ENCODE measurements at places on chromosomes 5 and 9.

- no peak for DNase-seq
Measured at GRCh38 chr5:90518661-90519060, 10.7 kb downstream of the LYSMD3 start.

GRCh38 chr5:172714491-172715420 is 56.2 kb downstream of the DUSP1 start:
- peak; percentile 90 for DNase-seq

GRCh38 chr9:92971121-92971520 is 23.8 kb downstream of the FGD3 start:
- DNase-seq: no peak

- DNase-seq: no peak
Measured at GRCh38 chr9:95667789-95668188, 151.0 kb upstream of the PTCH1 start.

DNA sequence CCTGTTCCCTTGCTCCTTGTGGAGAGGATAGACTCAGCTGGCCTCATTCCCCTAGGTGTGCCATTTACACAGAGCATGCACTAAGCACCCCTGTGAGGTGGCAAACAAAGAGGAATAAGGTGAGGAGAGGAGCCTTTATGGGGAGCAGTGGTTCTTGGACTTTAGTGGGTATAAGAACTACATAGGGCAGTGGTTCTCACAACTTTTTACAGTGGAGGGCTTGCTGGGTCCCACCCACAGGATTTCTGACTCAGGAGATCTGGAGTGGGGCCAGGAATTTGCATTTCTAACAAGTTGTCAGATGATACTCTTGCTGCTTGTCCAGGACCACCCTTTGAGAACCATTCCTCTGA is 42.0 kb downstream of the CSF1R start:
- no peak for DNase-seq
